Effector CD8-positive, alpha-beta T cell (primary cell): ENCODE measurements at places on chromosomes 7 and 10.
A peak's percentile ranks its signal among the peaks of the same experiment; 100 is the strongest.

DNA sequence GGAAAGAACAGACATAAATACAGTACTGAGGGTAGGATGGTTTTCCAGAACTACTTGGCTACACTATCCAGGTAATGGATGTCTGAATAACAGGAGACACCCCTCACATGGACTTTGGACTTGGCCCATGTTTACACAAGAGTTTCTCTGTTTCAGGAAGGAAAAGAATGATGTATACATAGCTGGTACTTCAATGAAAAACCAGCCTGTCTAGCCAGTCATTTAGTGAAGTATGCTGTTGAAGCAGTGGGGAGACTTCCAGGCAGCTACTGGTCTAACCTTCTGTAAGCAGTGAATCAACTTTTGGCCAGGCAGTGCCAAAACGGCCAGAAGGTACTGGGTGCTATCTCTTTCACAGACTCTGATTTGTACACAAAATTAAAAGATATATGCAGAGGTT is 135.0 kb downstream of the MBL2 start:
- no peak for DNase-seq

DNA sequence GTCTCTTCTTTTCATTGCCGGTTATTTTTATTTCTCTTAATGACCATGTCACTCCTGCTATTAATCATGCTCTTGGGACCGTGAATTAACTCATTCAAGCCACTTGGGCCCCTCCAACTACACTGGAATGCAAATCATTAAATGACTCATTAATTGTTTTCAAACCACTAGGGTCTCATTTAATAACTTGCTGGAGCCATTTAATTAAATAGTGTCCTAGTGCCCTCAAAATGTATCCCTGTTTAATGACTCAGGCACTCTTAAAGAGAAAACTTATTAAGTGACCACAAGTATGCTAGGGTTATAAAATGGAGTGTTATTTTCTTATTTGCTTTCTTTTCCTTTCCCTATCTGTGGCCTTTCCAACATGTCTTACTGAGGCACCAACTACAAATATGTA is 73.0 kb downstream of the PLXDC2 start:
- no peak for DNase-seq

GRCh38 chr7:47477191-47478016 is 104.5 kb downstream of the TNS3 start:
- DNase-seq: no peak

DNA sequence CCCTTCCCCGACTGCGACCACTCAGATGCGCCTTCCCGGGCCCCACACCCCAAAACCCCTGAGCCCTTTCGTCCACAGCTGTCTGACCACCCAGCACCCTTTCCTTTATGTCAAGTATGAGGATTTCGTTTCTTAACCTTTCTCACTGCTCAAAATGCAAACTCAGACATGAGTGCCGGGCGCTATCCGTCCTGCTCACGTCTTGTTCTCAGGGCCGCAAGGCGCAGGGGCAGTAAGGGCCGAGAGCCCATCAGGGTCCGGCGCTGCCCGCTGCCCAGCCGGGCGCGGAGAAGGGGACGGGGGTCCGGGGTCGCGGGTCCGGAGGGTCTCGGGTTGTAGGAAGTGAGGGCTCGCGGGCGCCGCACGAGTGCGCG is 670 bp upstream of the RBM33 start:
- no peak for DNase-seq

GRCh38 chr7:95263785-95264362 is 60.5 kb downstream of the PON1 start:
- no peak for DNase-seq

- no peak for DNase-seq
Observed at GRCh38 chr10:93994438-93994801, 689 bp downstream of the PLCE1 start.

- no peak for DNase-seq
Observed at GRCh38 chr10:33487014-33487776, 152.7 kb upstream of the NRP1 start.

DNA sequence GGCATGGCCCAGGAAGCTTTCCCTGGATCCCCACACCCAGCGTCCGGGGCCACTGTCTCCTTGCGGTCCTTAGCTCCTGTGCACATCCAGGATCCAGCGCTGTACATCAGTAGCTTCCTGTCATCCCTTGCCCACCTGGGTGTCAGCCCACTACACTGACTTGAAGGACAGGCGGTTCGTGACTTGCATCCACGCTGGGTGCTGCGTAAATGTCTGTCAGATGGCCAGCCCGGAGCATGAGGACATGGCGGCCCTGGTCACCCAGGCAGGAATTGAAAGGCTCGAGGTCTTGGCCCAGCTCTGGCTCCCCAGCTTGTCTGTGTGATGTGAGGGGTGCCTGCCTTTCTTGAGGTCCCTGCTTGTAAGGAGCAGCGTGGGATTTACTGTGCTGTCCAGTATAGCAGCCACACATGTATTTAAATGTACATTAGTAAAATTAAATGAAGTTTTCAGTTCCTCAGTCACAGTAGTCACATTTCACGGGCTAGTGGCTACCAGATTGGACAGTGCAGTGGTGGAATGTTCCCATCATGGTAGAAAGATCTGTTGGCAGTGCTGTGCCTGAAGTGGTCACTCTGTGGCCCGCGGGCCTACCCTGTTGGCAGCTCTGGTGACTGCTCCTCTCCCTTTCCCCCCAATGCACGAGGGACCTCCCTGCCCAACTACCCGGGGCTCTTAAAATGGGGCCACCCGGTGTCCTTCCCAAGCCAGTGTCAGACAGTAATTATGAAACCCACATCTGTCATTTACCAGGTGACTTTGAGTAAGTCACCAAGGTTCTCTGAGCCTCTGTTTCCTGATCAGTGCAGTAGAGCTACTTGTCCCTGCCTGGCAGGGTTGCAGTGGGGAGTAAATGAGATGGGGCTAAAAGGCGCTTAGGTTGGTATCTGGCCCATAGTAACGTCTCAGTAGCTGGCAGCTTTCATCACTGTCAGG is 97.8 kb upstream of the PPIF start:
- no peak for DNase-seq

- no peak for DNase-seq
Observed at GRCh38 chr10:6232846-6233724, 30.4 kb downstream of the PFKFB3 start.

- DNase-seq: peak; percentile 29
Observed at GRCh38 chr10:21496343-21497176, 28.9 kb downstream of the SKIDA1 start.

GRCh38 chr7:119132436-119132835 is 907.9 kb downstream of the ANKRD7 start:
- no peak for DNase-seq

DNA sequence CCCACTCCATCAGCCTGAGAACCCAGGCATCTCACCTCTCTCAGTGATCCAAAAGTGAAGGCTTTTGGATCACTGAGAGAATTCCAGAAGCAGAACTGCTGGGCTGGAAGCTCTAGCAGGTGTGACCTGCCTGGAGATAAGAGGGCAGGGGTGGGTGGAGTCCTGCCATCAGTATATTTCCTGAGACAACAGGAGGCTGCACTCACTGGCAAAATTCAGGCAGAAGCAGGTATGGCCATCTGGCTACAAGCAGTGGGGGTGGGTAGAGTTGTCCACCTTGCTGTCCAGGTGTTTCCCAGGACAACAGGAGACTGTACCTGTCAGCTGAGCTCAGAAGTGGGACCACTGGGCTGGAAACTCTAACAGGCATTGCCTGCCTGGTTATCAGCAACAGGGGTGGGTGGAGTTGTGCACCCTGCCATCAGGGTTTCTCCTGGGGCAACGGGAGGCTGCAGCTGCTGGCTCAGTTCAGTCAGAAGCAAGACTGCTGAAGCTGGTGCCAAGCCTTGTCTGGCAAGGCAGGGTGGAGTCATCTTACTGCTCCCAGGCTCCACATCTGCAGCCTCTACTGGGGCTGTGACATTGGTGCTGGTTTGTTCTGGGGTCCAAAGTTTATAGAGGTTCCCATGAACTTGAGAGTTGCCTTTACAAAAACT is 47.2 kb upstream of the SFTPD start:
- DNase-seq: no peak

DNA sequence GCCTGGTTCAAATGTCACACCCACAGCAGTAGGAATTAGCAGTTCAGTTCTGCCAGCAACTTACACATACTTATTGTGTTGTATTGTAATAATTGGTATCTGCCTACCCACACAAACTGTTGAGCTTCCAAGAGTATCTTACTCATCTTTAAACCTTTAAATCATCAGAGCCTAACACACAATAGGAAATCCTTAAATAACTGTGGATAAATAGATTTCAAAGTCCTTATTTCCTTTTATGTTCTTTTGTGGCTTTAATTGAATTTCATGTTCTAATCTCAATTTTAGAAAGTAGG is 3.9 kb downstream of the CASD1 start:
- no peak for DNase-seq

GRCh38 chr7:71339924-71340323 is 208.0 kb downstream of the GALNT17 start:
- DNase-seq: no peak

GRCh38 chr10:14601872-14602725 is 172.6 kb downstream of the FAM107B start:
- peak; percentile 13 for DNase-seq

DNA sequence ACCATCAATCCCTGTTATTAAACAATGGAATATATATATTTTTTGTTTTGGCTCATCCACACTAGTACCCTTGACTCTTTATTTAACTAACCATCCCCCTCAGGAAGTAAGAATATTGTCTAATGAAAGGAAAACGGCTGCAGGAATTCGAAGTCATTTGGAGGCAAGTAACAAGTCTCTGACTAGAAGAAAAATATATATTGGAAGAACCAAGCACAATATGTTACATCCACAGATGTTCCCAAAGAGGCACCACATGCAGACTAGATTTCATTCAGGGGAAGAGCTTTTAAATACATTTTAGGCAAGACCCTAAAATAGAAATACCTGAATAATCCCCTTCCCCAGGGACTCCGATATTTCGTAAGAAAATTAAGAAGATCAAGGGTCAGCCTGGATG is 104.5 kb downstream of the GRM3 start:
- no peak for DNase-seq

GRCh38 chr7:134527979-134528371 is 608 bp downstream of the AKR1B10 start:
- DNase-seq: no peak

DNA sequence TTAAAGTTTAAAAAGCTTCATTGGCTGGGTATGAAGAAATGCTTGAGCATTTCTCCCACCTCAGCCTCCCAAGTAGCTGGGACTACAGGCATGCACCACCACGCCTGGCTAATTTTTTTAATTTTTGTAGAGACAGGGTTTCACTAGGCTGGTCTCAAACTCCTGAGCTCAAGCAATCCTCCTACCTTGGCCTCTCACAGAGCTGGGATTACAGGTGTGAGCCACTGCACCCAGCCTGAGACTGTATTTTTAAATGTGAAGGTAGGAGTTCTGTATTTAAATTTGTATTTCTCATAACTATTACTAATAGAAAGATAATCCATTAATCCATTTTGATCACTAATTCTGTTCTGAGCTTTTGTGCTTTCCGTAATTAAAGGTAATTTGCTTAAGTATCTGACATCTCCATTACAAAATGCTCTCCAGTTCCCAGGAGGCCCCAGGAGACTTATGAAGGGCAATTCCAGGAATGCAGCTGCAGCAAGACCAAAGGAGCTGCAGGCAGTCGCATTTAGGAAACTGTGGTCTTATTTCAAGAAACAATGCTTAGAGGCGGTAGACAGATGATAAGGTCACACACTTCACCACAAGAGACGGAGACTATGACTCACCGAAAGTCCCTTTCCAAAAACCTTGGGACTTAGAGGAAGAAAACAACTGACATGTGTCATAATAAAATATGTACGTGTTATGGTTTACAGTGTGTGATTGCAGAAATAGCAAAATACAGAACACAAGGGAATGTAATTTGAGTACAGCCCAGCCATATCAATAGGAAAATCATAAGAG is 23.3 kb downstream of the YAE1 start:
- DNase-seq: no peak

DNA sequence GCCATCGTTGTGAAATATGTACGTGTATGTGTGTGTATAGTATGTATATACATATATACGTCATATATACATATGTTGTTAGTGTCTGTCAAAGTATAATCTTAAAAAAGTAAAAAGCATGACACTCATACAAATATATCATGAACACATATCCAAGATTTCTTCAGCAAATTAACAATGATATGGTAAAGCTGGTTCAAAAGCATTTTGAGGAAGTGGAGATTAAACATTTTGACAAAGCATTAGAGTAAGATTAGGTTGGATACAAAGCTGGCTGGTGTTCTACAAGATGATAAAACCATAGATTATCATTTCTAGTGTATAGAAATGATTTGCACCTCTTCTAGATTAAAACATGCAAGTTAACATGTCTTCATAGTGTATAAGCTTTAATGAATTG is 771 bp upstream of the NUDCD3 start:
- DNase-seq: no peak

- DNase-seq: no peak
Observed at GRCh38 chr10:128422190-128422589, 296.0 kb upstream of the MKI67 start.

DNA sequence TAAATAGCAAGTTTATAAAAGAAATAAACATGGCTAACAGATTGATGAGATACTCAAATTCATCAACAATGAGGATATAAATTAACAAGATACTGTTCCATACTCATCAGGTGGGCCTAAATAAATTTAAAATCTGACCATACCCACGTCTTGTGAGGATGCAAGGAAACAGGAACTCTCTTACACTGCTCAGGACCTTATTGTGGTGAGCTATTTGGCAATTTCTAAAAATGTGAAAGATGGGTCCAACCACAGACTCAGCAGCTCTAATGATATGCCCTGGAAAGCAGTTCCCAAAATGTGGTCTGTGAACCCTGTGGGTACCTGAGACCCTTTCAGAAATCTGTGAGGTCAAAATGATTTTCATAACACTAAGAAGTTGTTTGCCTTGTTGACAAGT is 21.5 kb downstream of the RPP38 start:
- DNase-seq: no peak

- DNase-seq: no peak
Observed at GRCh38 chr10:79417731-79418130, 27.7 kb downstream of the ZCCHC24 start.

DNA sequence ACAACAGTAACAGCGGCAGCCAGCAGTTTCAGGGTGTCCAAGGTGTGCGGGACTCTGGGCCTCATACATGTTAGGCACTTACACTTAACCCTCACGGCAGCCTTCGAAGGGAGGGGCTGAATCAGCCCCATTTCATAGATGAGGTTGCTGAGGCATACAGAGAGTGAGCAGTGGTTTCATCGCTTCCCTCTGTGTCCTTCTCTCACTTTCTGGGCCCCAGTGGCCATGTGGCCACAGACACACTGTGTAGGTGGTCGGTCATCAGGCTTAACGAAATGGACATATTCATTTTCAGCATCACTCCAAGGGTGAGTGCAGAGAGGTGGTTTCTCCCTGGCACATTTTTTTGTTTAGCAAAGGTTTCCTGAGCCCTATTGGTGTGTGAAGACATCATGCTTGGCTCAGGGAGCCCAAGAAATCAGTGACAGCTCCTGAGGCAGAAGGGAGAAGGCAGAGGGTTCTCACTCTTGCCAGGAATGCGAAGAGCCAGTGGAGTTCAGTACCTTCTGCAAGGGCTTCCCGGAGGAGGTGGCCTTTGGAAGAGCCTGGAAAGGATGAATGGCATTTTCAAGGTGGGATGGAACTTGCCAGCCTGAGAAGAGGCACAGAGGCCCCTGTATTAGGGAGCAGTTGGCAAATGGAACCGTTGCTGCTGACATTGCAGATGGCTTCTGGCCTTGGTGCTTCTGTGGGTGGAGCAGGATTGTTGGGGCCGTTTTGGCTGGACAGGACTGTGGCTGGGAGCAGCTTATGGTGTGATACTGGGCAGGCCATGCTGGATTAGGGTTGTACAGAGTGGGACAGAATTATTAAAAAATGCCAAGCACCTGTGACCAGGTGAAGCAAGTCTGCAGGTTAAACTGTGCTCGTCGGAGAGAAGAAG is 61.7 kb upstream of the PPIF start:
- no peak for DNase-seq
